Mesenchymal stem cell (in vitro differentiated cells and primary cell): ENCODE measurements at places on chromosomes 2 and 18.

DNA sequence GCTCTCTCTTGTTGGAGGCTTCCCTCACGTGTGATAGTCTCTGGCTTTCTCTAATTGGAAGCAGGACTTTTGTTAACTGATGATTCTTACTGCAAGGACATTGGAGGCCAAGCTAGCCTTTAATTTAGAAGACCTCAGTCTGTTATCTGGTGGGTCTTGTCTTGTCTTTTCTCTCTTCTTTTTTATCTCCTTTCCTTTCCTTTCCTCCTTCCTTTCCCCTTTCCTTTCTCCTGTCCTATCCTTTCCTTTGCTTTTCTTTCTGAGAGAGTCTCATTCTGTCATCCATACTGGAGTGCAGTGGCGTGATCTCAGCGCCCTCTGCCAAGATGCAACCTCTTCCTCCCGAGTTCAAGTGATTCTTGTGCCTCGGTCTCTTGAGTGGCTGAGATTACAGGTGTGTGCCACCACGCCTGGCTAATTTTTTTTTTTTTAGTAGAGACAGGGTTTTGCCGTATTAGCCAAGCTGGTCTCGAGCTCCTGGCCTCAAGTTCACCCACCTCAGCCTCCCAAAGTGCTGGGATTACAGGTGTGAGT, 18.1 kb downstream of the CCNYL1 start:
- H3K4me1 ChIP-seq = no peaks in the 10 kb centered on the region
- H3K27me3 ChIP-seq = no peaks in the 10 kb centered on the region
- no peak overlapping the region for H3K4me3 ChIP-seq
- no peak overlapping the region for H3K27ac ChIP-seq
- peaks cover 16% of the 10 kb centered on the region for H3K36me3 ChIP-seq

- no peaks in the 10 kb centered on the region for H3K27me3 ChIP-seq
- H3K4me1 ChIP-seq = no peaks in the 10 kb centered on the region
- no peak overlapping the region for H3K4me3 ChIP-seq
- DNase-seq = no peak
- peaks cover 3% of the 10 kb centered on the region for H3K36me3 ChIP-seq
These were observed 41.7 kb downstream of the ZDBF2 start for GRCh38 chr2:206316141-206316540.

- no peak overlapping the region for H3K4me3 ChIP-seq
- no peak overlapping the region for H3K27ac ChIP-seq
- no peaks in the 10 kb centered on the region for H3K36me3 ChIP-seq
- H3K27me3 ChIP-seq = peaks cover 13% of the 10 kb centered on the region
- peaks cover 7% of the 10 kb centered on the region for H3K4me1 ChIP-seq
These were observed 112.5 kb upstream of the LGALSL start for GRCh38 chr2:64341461-64341860.

- H3K36me3 ChIP-seq = no peaks in the 10 kb centered on the region
- no peak overlapping the region for H3K4me3 ChIP-seq
- no peak for DNase-seq
- peaks cover 38% of the 10 kb centered on the region for H3K27me3 ChIP-seq
These were observed 169.7 kb upstream of the SMAD2 start for GRCh38 chr18:48100165-48100575.

- H3K4me1 ChIP-seq = peaks cover 21% of the 10 kb centered on the region
- H3K27me3 ChIP-seq = no peaks in the 10 kb centered on the region
- H3K27ac ChIP-seq = no peak overlapping the region
These were observed 14.9 kb downstream of the FBLN7 start for GRCh38 chr2:112153179-112153490.

GRCh38 chr2:40546439-40547191, 94.7 kb upstream of the SLC8A1 start:
- no peaks in the 10 kb centered on the region for H3K36me3 ChIP-seq
- H3K4me1 ChIP-seq = no peaks in the 10 kb centered on the region
- H3K4me3 ChIP-seq = no peak overlapping the region

GRCh38 chr2:33225350-33225749, 251.1 kb upstream of the RASGRP3 start:
- peaks cover 2% of the 10 kb centered on the region for H3K4me1 ChIP-seq
- no peak overlapping the region for H3K4me3 ChIP-seq
- no peaks in the 10 kb centered on the region for H3K27me3 ChIP-seq
- peaks cover 31% of the 10 kb centered on the region for H3K36me3 ChIP-seq

GRCh38 chr2:1976112-1976511, 231.8 kb upstream of the PXDN start:
- no peaks in the 10 kb centered on the region for H3K36me3 ChIP-seq
- H3K4me1 ChIP-seq = peaks cover 17% of the 10 kb centered on the region
- no peaks in the 10 kb centered on the region for H3K27me3 ChIP-seq
- DNase-seq = no peak
- no peak overlapping the region for H3K4me3 ChIP-seq
- no peak overlapping the region for H3K27ac ChIP-seq

GRCh38 chr18:12460874-12461273, 53.1 kb downstream of the PRELID3A start:
- peaks cover 38% of the 10 kb centered on the region for H3K36me3 ChIP-seq
- H3K27ac ChIP-seq = no peak overlapping the region

- H3K4me3 ChIP-seq = no peak overlapping the region
- peaks cover 11% of the 10 kb centered on the region for H3K27me3 ChIP-seq
- no peak for DNase-seq
- no peak overlapping the region for H3K27ac ChIP-seq
These were observed 121.9 kb downstream of the CACNB4 start for GRCh38 chr2:151976945-151977353.

GRCh38 chr2:84619794-84620371, 103.6 kb downstream of the DNAH6 start:
- no peak for DNase-seq
- H3K4me1 ChIP-seq = no peaks in the 10 kb centered on the region
- H3K36me3 ChIP-seq = no peaks in the 10 kb centered on the region
- no peak overlapping the region for H3K4me3 ChIP-seq

DNA sequence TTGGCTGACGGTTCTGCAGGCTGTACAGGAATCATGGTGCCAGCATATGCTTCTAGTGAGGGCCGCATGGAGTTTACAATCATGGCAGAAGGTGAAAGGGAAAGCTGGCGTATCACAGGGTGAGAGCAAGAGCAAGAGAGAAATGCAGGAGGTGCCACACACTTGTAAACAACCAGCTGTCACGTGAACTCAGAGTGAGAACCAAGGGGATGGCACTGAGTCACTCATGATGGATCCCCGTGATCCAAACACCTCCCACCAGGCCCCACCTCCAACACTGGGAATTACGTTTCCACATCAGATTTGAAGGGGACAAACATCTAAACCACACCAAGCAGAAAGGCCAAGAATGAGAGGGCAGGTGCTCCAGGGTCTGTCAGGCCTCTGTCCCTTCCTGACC, 185.0 kb upstream of the PID1 start:
- no peaks in the 10 kb centered on the region for H3K36me3 ChIP-seq
- no peak for DNase-seq
- peaks cover 2% of the 10 kb centered on the region for H3K4me1 ChIP-seq
- no peaks in the 10 kb centered on the region for H3K27me3 ChIP-seq

GRCh38 chr2:122528061-122528460, 772.6 kb downstream of the TSN start:
- peak; percentile 91 for DNase-seq
- no peak overlapping the region for H3K27ac ChIP-seq
- no peaks in the 10 kb centered on the region for H3K27me3 ChIP-seq
- H3K4me3 ChIP-seq = no peak overlapping the region
